ENCODE measurements at places on chromosomes 1 and 21.

GRCh38 chr1:224828691-224829090, 100.8 kb upstream of the DNAH14 start:
- peak; percentile 45 for DNase-seq

- DNase-seq: no peak
These were observed 46.3 kb upstream of the CACYBP start for GRCh38 chr1:174953285-174954072.

GRCh38 chr1:55426619-55427018, 211.5 kb upstream of the USP24 start:
- peak; percentile 54 for DNase-seq

GRCh38 chr1:198291036-198291435, 134.2 kb downstream of the NEK7 start:
- no peak for DNase-seq

GRCh38 chr1:29579821-29580425, 343.6 kb downstream of the PTPRU start:
- peak; percentile 96 for DNase-seq

DNA sequence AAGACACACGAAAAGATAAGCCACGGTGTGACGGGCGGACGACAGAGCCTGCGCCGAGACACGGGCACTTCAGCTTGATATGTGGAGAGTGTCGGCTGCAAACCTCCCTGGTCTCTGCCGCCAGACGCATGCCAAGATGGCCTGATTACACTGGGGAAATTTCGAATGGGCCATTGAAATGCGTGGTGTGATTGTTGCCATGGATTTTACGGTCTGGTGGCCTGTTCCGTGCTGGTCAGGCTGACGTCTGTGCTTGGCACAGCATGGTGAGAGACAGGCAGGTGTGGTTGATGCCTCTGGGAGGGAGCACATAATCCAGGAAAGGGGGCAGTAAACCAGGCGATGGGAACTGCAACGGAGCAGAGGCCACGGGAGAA, 105.6 kb upstream of the TMPRSS2 start:
- no peak for DNase-seq

GRCh38 chr1:95287081-95287480, 53.1 kb downstream of the RWDD3 start:
- DNase-seq: no peak

DNA sequence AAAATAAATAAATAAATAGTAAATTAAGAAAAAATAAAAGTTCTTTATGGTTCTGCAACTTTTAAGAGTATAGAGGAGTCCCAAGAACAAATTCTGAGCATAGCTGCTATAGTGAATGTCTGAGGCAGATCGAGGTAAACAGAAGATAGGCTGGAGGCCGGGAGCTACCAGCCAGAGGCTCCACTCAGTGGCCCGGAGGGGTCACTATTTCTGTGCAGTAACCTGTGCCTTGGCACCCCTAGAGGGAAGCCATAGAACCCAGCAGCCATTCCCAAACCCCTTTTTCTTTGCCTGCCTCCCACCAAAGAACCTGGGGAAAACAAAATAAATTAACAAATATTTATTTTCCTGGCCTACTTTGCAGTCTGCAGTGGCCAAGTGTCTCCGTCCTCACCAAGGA, 38.4 kb upstream of the HEATR1 start:
- DNase-seq: no peak

DNA sequence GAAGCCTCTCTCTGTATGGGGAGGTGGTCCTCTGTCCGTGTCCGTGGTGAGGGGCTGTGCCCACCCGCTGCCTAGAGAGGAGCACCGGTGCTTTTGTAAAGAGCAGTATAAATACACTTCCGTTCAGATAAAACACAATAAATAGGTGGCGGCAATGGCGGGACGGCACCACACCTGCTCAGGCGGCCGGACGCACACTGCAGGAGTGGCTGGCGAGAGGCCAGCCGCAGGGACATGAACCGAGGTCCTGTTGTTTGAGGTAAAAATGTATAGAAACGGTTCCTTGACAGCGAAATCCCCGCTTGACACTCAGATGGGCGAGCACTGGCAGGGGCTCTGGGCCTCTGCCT, 40.8 kb downstream of the KRTAP10-1 start:
- no peak for DNase-seq

GRCh38 chr1:109208836-109209463, 4.8 kb upstream of the SARS1 start:
- peak; percentile 46 for DNase-seq

DNA sequence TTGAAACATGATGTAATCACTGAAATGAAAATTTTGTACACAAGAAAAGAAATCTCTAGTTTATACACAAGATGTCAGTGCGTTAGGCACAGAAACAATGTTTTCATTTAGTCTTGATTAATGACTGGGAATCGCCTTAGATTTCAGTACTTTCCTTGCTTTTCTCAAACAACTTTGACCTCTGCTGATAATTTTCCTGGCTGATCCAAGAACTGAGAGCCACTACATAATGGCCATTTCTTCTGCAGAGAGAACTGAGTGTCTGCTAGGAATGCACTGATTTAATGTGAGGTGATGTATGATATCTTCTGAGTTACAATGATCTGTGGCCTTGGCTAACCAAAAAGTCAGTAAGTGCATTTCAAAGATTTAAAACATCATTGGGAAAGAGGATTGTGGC, 308.1 kb downstream of the CTH start:
- DNase-seq: no peak

DNA sequence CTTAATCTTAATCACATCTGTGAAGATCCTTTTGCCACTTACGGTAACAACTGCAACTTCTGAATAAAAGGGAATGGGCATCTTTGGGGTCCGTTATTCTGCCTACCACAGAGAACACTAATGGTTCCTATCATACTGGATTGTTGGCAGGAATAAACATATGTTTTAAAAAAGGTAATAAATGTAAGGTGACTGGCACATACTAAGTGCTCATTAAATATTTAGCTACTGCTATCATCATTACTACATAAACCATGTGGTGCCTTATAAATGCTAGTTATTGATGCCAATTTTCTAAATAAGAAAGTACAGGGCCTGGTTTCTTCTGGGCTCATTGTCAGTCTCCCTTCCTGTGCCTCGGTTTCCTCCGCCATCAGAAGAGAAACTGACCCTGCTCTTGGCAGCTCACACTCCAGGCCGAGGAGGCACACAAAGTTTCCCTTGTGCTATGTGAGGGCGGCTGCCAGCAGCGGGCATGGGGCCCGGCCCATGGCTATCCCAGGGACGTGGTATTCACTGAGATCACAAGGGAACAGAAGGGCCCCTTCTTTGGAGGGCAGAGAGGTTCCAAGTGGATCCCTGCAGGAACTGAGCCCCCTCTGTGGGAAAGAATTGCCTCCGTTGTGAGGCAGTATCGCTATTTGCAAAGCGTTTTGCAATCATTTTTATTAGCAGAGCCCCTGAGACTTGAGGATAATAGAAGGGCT, 26.2 kb downstream of the NAV1 start:
- no peak for DNase-seq

- peak; percentile 8 for DNase-seq
These were observed 4.0 kb downstream of the ACTL8 start for GRCh38 chr1:17759114-17759513.

Data from fibroblast of lung (primary cell).